Naive thymus-derived CD4-positive, alpha-beta T cell (primary cell): ENCODE measurements at places on chromosomes 3 and 15. TPM values are rescaled to one million over a fixed set of nuclear protein-coding genes. Genes with fewer than 3 reads are reported as not detected.

DNA sequence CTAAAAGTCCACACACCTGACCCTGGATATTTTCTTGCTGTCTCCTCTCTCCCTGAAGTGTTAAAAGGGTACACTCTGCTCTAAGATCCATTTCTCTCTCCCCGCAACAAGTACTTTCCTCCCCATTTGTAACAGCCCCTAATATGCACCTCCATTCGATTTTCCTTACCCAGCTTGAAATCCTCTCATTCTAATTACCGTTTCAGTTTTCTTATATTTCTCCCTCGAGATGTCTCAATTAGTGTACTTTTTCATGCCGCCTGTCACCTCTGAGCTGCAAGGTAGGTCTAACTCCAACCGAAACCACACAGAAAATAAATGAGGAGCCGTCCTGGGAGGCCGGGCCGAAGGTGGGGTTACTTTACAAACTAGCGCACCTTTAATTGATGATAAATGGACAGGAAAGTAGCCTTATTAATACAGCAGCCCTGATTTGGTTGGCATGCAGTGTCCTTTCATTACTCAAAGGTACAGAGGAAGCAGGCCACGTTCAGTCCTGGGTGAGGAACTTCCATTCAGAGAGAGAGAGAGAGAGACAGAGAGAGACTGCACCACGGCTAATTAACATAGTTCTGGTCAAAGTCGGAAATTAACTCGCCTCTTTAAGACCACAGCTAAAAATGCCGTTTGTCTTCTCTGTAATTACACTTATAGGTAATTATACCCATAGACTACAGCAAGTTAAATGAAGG, 319.9 kb downstream of the ARRDC4 start:
- no peaks in the 10 kb centered on the region for H3K27me3 ChIP-seq
- no peak overlapping the region for H3K4me3 ChIP-seq
- DNase-seq, result no peak
- H3K4me1 ChIP-seq, result no peaks in the 10 kb centered on the region
- H3K27ac ChIP-seq, result no peak overlapping the region

DNA sequence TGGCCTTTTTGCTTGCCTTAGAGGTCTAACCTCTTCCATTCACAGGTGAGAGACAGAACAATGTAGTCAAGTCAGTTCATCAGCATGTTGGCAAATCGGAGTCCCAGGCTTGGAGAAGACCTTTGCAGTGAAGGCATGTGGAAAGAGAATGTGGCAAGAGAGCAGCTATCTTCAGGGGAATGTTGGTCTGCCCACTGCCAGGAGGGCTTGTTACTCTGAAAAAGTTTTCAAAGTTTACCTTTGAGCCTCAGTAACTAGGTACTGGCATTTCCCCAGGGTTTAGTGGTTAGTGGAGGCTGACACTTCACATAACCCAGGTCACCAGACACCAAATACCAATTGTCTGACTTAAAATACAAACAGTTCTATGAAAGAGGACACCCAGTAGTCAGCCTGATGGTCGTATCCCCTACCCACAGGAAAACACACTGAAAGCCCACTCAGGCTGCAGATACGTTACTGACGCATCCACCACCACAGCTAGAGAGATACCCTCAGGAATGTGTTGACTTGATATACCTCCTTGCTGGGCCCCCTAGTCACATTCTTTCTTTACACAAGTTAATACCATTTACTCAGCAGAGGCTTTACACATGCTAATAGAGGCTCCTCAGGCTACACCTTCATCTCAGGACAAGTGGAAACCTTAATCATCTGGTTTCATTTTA, 9.7 kb upstream of the ARID3B start:
- H3K27ac ChIP-seq, result no peak overlapping the region
- no peaks in the 10 kb centered on the region for H3K27me3 ChIP-seq
- H3K36me3 ChIP-seq, result no peaks in the 10 kb centered on the region
- H3K4me1 ChIP-seq, result no peaks in the 10 kb centered on the region

DNA sequence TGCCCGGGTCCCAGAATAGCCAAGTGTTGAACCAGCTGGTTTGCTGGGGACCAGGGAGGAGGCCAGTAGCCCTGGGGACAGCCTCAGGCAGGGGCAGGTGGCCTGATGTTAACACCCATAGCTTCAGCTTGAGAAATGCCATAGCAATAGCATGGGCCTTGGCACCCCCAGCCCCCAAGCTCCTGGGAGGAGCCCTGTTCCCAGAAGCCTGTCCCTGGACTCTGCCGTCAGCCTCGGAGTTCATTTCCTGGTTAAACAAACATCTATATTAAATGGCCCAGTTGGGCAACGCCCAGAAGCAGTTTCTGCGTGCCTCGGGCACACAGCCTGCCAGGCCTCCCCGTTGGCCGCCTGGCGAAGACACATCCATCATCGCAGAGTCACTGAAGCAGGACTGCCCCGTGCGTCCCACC, 58.2 kb downstream of the FGD5 start:
- H3K36me3 ChIP-seq, result no peaks in the 10 kb centered on the region
- DNase-seq, result no peak
- no peak overlapping the region for H3K27ac ChIP-seq
- no peak overlapping the region for H3K4me3 ChIP-seq
- H3K27me3 ChIP-seq, result no peaks in the 10 kb centered on the region
- H3K4me1 ChIP-seq, result peaks cover 4% of the 10 kb centered on the region

TCAIM gene
- total RNA-seq, result 19.5 TPM

OR5H1 gene
- not detected for total RNA-seq
